ENCODE measurements at places on chromosomes 2 and 18.
A peak's percentile ranks its signal among the peaks of the same experiment; 100 is the strongest.

- DNase-seq = no peak
These were observed 166.5 kb upstream of the CXCR4 start for GRCh38 chr2:136284226-136285119.

GRCh38 chr18:30775629-30776028 is 266.9 kb downstream of the DSC3 start:
- DNase-seq = no peak

DNA sequence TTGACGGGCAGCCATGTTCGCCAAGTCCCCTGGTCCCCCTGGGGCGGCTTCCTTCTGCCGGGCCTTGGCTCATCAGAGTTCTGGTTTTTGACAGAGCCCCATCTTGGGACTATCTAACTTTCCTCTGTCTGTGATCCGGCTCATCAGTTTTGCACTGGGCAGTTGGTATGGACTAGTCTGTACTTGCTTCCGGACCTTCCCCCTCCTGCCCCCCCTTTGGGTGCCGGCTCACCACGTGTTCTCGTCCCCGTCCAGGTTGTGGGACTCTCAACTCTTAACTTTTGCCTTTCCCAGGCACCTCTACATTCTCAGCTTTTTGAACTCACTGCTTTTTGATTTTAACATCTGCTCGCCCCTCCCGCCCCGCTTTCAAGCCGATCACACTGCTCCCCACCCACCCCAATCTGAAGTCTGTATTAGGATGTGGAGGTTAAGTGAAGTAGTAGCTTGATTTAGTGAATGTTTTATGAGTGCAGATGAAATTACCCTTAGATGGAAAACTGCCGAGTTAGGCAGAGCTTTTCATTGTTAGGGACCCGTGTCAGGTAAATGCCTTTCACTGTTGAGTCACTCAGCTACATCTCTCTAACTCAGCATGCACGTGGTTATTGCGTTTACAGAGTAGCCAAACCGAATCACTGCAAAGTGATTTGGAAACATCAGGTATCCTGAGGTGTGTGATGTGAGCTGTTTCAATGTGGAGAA is 874 bp downstream of the WDR43 start:
- peak; percentile 34 for DNase-seq

DNA sequence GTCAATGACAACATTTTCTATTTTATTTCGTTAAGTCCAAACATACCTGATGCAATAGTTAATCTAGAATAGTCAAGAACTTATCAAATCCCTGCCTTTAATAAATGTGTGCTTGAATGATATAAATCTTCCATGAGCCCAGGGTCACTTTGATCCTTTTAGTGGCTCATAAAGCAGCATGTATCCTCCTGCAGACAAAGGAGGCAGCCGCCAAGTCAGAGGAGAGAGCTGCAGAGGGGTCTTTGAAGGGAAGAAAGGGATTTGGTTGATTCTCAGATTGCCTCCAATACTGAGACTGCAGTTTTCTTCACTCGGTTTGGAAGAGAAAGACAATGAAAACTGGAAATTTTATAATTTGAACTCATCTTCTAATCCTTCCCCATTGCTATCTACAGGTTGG is 378.4 kb upstream of the PIK3C3 start:
- no peak for DNase-seq

GRCh38 chr2:24220554-24221291 is 45.9 kb downstream of the FAM228A start:
- DNase-seq = no peak

GRCh38 chr18:51582551-51582950 is 385.1 kb upstream of the MEX3C start:
- no peak for DNase-seq

GRCh38 chr2:213723707-213724106 is 439.4 kb downstream of the SPAG16 start:
- no peak for DNase-seq

- DNase-seq = no peak
These were observed 71.8 kb downstream of the APOB start for GRCh38 chr2:20972110-20972509.

GRCh38 chr2:236633775-236634560 is 64.3 kb downstream of the ACKR3 start:
- no peak for DNase-seq

DNA sequence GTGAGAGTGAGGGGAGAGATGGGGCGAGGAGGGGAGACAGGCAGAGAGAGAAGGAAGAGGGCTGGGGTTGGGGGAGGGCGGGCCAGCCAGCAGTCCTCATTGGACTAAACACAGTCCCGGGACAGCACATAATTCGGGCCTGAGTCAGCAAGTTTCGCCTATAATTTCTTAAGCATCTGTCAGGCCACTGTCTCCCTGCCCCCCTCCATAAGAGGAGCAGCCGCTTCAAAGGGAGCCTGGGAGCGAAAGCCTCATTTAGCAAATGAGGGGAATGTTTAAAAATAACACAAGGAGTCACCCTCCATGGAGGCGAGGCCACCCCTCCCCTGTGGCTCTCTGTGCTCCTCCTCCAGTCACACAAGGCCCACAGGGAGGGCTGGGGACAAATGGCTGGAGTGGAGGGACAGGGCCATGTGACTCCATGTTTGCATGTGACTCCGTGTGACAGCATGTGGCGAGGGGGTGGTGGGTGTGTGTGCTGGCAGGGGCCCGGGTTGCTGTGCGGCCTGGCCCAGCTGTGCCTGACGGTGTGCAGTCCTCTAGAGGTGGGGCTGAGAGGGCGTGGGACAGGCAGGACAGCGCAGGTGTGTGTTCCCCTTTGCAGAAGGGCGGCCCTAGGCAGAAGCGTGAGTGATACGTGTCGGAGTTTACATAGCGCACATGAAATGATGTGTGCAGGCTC is 162.4 kb downstream of the CELF4 start:
- DNase-seq = no peak
